SK-N-MC (cell line): ENCODE measurements at places on chromosomes 12 and 14.

- no peak for DNase-seq
Observed at GRCh38 chr12:25384893-25385248, 134.1 kb upstream of the KRAS start.

DNA sequence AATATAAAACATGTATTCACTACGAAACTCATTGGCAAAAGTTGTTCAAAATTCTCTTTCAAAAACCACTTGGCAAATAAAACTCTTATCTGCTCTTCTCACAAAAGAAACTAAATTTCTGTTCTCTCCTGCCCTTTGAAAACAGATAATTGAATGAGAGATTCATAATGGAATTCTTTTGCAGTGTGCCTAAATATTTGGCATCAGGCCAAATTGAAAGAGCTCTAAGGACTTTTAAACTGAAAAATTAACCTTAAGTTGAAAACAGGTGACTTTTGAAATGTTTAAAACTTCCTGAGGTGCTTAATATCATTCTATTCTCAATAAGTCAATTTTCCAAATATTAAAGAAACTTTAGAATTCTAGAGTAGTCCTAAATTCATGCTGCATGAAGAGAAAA lies 136.4 kb downstream of the FSCB start:
- no peak for DNase-seq

GRCh38 chr12:76670776-76671175 lies 93.1 kb upstream of the ZDHHC17 start:
- no peak for DNase-seq

DNA sequence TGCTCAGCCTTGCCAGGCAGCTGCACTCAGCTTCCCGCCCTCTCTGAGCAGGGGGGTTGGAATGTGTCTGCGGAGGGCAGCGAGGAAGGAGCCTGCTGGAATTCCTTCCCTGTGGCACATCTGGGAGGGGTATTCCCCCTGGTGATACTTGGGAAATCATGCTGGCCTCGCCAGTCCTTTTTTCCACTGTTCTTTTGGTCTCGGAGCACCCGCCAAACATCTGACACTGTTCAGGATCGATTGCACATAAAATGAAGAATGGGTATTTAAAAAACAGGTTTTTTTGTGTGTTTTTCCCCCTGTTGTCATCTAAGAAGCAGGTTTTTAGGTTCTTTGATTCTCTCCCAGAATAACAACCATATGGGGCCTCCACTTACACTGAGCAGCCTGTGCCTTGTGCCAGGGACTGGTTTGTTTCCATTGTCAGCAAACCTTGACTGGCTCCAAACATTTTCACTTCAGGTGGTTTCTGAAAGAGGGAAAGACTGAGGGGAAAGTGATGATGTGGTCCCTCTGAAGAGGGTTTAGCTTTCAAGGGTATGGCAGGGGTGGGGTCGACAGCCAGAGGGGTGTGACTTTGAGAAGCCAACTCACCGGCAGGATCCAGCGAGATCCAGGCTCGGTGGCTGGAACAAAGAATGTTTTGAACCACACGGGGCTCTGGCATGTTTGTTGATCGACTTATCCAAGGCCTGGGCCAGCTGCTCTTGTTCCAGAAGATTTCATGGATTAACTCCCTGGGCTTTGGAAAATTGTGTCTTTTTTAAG lies 215.1 kb downstream of the CACNA1C start:
- no peak for DNase-seq

DNA sequence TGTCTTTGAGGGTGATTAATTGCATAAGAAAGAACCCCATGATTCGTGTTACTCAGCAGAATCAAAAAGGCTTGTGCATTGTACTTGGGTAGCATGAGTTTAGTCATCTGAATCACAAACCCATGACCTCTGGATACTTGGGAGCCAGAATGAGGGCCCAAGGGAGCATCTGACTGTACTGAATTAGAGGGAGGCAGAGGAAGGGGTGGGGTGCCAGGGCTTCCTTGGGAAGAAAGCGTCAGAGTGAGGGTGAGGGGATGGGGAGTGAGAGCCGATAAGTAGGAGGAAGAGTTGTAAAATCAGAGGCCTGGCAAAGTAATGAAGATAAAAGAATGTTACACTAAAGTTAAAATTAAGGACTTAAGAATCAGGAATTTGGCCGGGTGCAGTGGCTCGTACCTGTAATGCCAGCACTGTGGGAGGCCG lies 29.8 kb downstream of the GPRC5D start:
- DNase-seq: no peak

- no peak for DNase-seq
Observed at GRCh38 chr12:43676183-43676813, 82.3 kb downstream of the PUS7L start.

GRCh38 chr14:23094666-23095195 lies at the start of gene ACIN1:
ACIN1 (minus strand) TSS chr14:23095136; CDS start chr14:23095112, 24 bp downstream.
- no peak for DNase-seq

DNA sequence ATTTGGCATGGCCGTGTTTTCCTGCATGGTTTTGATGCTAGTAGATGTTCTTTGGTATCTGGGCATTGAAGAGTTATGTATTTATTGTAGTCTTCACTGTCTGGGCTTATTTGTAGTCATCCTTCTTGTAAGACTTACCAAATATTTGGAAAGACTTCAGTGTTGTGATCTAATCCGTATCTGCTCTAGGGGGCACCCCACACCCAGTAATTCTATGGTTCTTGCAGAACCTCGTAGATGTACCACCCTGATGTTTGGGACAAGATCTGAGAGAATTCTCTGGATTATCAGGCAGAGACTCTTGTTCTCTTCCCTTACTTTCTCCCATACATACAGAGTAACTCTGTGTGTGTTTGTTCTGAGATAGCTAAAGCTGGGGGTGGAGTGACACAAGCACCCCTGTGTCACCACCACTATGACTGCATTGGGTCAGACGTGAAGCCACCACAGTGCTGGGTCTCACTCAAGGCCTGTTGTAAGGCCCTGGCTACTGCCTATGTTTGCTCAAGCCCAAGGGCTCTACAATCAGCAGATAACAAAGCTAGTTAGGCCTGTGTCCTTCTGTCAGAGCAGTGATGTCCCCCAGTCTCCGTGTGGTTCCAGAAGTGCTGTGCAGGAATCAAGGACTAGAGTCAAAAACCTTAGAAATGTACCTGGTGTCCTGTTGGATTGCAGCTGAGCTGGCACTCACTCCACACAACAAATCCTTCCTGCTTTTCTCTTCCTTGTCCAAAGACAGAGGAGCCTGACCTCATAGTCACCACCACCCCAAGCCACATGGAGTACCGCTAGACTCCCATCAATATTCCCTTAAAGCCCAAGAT lies 9.6 kb downstream of the RDH16 start:
- no peak for DNase-seq

DNA sequence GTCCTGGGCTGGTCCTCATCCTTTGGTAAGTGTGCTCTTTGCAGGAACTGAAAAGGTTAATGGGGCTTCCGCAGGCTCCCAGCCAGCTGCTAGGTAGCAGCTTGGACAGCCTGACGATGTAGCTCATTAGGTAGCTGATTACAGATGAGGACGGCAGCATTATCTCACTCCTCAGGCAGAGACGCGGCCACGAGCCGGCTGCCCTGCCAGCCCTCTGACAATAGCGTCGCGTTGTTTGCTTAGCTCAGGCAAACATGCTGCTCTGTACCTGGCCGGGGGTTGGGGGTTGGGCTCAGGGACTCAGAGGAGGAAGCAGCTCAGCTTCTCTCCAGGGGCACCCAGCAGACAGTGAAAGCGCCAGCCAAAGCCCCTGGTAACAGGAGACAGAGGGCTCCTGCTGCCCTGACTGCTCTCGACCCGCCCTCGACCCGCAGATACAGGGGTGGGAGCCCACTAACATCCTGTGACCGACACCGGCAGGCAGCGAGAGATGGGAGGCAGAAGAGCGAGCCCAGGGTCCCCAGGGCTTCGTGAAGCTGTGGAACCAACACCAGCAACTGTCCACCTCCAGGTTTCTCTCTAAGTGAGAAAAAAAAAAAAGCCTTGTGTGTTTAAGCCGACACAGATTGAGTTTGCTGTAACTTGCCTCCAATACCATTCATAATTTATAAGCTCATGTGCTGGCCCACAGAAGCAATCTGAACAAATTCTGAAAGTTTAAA lies 53.4 kb upstream of the DLK1 start:
- DNase-seq: no peak

DNA sequence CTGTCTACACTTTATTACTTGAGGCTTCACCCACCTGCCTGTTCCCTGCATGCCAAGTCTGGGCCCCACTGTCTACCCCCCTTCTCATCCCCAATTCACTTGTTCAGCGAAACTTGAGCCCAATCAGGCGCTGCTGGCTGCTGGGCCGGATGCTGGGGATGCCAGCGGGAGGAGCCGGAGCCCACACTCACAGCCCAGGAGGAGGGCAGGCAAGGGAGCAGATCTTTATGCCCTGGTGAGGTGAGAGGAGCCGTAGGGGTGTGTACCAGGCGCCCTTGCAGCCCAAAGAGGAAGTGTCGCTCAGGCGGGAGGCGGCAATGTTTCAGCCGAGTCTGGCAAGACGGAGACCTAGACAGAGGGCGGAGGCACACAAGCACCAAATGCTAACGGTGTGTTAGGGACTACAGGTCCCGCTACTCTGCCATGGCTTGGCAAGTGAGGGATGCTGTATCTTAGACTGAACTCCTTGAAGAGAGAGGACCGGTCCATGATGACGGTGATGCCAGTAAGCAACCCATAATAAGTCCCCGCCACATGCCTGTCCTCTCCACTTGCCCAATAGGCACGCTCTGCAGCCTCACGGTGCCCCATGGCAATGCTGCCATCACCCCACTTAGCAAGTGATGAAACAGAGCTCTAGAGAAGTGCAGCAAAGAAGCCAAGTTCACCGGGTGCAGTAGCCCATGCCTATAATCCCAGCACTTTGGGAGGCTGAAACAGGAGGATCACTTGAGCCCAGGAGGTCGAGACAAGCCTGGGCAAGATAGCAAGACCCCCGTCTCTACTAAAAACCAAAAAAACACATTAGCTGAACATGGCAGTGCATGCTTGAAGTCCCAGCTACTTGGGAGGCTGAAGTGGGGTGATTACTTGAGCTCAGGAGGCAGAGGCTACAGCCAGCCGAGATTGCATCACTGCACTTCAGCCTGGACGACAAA lies 41.6 kb downstream of the LRRC74A start:
- DNase-seq: no peak

DNA sequence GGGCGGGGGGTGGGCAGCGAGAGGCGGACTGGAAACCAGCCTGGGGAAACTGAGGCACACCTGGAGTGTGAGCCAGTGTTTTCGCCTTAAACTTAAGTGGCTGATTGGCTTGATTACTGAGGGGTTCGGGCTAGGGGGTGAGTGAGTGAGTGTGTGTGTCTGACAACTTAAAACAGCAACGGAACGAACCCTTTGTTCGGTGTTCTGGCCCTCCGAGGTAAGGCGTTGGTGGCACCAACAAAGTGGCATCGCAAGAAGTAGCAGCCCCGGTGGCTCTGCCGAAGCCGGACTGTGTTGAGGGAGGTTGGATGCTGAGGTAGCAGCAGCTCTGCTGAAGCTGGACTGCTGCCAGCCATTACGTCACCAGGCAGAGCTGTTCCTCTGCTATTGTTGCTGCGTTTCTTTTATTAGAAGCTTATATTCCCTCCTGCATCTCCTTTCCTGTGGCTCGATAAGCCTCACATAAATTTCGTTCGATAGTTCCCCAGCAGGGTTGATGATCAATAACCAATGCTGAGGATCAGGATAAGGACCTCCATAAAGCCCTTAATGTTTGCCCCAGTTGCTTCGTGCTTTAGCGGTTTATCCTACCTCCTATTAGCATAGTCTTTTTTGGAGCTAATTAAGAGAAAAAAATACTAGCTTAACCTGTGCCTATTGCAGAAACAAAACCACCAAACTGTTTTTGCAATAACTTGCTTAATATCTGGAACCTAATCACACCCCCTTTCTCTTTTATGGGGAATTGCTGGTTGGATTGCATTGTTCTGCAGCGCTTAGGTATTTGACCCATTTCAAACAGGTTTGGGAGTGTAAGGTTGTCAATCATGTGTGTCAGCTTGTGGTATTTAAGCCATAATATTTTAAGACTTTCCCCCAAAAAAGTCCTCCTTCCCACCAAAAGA lies 1.3 kb downstream of the GPR137C start:
- peak; percentile 72 for DNase-seq

GRCh38 chr12:124410354-124411175 lies 115.7 kb downstream of the RFLNA start:
- DNase-seq: no peak

DNA sequence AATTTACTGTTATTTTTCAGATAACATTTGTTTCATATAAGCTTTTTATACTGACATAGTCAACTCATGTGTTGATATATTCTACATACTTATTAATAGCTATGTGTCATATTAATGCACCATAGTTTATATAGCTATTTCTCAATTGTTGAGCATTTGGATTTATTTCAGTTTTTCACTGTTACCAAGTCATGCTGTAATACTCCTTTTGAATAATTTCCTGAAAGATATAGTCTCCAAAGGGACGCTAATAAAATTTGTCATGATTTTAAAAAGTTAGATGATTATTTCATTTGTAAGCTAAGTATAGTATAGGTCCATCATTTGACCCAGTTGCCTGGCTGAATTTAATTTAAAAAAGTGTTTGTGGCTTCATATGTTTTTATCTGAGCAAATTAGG lies 47.8 kb downstream of the ATL1 start:
- DNase-seq: no peak

GRCh38 chr14:45308745-45309397 lies 55.9 kb upstream of the MIS18BP1 start:
- DNase-seq: no peak

GRCh38 chr14:92668276-92668973 lies 80.0 kb downstream of the LGMN start:
- DNase-seq: no peak

DNA sequence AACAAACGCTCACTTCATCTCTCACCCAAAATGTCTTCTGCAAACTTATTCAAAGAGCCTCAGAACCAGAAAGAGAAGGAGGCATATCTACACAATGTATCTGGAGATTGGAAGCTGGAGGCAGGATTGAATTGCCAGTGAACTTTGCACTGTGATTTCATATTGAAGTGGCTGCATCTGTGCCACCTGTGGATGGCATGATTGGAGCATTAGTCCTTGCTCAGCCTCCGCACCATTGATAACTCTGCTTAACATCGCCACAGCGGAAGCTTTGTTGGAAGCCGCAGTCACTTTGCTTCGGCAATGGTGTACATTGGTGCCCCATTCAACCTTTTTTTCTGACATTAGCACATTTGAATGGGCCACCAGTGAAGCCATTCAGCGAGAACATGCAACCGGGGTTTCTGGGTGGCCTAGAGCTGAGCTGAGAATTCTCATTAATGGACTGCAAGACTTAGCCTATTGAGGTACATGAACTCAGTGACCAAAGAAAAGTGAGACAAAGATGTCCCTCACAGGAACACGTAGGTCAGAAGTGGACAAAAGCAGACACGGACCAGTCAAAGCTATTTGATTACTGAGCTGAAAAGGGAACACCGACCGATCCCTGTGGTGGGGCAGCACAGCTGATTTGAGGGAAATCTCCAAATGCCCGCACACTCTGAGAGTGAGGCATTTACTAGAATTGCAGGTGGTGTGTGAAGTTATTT lies 130.4 kb downstream of the BRMS1L start:
- no peak for DNase-seq

- no peak for DNase-seq
Observed at GRCh38 chr14:61542848-61543790, 152.2 kb upstream of the HIF1A start.
